ENCODE measurements at places on chromosomes 4 and X.

GRCh38 chr4:96108146-96108545 is 268.3 kb downstream of the PDHA2 start:
- no peak for DNase-seq

DNA sequence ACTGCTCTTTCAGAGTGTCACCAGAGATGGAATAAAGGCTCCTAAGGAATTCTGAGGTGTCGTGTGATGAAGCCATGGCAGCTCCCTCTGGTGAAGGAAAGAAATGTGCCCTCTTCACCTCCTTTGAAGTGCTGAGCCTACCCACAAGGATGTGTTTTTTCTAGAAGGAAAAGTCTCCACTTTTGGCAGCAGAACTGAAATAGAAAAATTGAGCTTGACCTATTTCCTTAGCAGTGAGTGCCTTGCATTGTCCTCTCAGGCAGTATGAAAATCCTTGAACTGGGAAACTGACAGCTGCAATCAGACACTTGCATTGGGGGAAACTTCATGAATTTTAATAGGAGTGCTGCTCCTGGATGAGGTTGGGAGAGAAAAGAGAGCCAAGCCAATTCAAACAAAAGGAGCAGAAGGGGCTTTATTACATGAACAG is 95.2 kb downstream of the DCLK2 start:
- no peak for DNase-seq

- DNase-seq = no peak
Observed at GRCh38 chr4:38152721-38153386, 192.7 kb downstream of the PTTG2 start.

DNA sequence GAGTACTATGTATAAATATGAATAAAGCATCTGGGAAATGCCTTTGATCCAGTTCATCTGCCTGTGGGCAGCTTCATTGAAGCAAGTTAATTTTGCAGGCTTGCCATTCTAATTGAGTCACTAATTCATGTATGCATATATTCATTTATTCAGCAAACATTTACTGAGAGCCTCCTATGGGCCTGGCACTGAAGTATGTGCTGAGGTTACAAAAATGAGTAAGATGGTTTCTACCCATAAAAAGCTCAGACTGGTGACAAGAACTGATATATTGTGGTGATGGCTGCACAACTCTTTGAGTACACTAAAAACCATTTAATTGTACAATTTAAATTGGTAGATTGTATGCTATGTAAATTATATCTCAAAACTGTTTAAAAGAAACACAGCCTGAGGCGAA is 1.1 kb upstream of the MRPL1 start:
- peak; percentile 4 for DNase-seq

GRCh38 chr4:6198768-6199421 is 1.5 kb downstream of the JAKMIP1 start:
- DNase-seq = no peak

- peak; percentile 27 for DNase-seq
Observed at GRCh38 chr4:19592391-19592790, 659.3 kb upstream of the SLIT2 start.

DNA sequence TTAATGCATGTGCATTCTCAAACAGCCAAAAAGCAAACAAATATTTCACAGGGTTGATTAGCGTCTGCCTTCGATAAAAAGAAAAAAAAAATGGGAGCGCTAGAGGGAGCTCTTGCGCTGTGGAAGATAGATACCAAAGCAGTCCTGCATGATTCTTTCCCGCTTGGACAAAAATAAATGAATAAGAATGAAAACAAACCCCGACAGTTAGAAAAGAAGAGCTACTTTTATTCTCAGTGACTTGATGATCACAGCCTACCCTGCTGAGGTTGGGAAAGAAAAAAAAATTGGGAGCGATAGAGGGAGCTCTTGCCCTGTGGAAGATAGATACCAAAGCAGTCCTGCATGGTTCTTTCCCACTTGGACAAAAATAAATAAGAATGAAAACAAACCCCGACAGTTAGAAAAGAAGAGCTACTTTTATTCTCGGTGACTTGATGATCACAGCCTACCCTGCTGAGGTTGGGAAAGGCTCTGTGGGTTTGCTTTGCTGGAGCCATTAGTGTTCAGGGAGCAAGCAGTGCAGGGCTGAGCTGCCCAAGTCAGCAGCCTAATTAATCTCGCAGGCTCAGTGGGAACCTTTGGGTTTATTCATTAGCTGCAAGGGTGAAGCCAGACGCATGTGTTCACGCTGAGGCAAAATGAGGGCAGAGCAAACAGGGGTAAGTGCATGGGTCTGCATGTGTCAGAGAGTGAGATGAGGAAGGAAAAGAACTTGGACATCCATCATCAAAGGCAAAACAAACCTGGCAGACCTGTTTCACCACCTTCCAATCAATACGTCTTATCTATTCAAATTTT is 249.3 kb upstream of the PRKX start:
- peak; percentile 1 for DNase-seq

DNA sequence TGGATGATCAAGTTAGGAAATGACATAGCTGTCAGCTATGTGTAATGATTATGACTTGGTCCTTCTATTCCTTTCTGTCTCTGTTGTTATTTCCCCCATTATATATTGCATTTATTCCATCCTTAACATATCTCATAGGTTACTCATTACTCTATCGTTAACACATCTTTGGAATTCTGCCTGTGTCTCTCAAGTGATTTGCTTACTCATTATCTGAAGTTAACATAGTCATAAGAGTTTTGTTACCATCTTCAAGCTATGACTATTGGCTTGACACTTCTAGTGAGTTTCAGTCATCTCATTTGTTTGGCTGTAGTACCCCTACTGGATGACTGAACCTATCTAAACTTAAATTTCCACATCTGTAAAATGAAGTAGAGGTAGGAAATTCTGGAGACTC is 286.1 kb upstream of the PPP1R2C start:
- peak; percentile 5 for DNase-seq

GRCh38 chr4:74431113-74431826 is 13.7 kb upstream of the AREG start:
- no peak for DNase-seq

DNA sequence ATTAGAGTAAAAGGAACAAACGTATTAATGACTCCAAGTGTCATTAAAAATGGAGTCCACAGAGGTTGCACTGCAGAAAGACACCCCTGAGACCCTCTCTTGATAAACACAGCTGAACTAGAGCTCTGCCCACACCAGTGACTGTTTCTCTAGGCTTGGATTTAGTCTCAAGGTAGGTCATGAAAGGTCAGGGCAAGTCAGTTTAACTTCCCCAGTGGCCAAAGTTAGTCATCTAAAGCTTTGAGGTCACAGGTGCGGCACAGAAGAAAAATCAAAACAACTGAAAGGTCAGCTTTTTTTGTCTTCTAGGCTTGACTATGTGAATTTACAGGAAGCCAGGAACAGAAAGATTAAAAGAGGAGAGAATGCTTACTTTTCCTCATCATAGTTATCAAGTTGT is 749.6 kb downstream of the RAB28 start:
- no peak for DNase-seq

DNA sequence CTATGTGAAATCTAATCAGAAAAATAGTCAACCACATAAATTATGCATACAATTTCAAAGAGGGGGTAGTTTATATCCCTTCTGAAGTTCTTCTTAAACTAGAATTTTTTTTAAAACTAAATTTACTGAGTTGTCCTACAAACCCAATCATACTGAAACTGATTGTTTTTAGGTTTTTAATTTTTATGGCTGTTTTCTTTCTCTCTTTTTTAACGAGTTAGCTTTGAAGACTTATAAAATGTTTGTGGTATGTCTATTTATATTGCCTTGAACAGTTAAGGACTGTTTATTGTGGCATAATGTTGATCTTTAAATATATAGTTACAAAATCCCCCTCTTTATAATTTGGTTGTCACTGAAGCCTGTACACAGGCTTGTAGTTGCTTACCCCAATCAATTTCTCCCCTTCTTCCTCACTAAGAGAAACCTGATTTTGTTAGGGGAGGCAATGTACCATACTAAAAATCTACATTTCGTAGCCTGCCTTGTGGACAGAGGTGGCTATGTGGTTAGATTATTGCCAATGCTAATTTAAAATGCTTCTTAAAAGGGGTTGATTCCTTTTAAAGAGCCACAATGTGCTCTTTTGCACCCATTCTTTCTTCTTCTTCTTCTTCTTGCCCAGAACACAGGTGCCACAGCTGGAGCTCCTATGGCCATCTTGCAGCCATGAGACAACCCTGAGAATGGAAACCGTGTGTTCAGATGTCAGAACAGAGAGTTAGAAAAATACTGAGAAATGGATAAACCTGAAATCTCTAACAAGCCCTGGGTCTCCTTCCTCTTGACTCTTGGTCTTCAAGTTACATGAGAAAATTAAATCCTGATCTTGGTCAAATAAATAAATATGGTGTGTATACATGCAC is 102.7 kb upstream of the ZNF827 start:
- DNase-seq = no peak

DNA sequence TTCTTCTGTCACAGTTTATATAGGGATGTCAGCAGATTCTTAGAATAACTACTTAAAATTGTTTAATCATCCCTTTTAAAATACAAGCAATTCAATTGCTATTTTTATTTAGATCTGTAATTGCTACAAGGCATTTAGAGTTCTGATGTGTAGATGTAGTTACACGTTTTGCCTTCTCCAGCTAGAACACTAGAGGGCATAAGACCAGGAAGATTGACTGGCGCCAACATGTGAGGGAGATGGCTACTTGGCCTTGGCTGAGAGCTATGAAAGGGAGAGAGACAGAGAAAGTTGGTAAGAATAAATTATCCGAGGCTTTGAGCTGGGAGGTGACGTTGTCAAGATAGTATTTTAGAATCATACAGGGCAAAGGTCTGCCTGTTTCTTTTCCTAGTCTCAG is 563.7 kb upstream of the PRKX start:
- no peak for DNase-seq

GRCh38 chr4:90958256-90958895 is 831.2 kb downstream of the CCSER1 start:
- peak; percentile 91 for DNase-seq

GRCh38 chr4:169400832-169401231 is 130.1 kb upstream of the SH3RF1 start:
- DNase-seq = no peak

Measured in fibroblast of skin of abdomen (primary cell).